ENCODE measurements at places on chromosomes 1 and 21. TPM values are rescaled to one million over a fixed set of nuclear protein-coding genes. Genes with fewer than 3 reads are reported as not detected.

DNA sequence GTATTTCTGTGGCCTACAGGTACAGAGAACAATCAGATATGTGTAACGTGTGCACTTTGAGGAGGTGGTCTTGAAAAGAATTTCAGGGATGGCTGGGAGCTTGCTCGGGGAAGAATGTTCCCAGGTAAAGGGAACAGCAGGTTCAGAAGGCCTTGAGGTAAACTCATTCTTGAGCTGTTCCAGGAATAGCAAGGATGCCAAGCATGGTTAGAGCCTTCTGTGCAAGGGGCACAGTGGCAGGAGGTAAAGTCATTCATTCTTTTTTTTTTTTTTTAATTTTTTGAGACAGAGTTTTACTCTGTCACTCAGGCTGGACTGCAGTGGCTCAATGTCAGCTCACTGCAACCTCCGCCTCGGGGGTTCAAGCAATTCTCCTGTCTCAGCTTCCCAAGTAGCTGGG is 10.0 kb downstream of the UBE4B start:
- no peak for DNase-seq

GRCh38 chr1:209391792-209392191 is 191.7 kb upstream of the CAMK1G start:
- DNase-seq = no peak

DNA sequence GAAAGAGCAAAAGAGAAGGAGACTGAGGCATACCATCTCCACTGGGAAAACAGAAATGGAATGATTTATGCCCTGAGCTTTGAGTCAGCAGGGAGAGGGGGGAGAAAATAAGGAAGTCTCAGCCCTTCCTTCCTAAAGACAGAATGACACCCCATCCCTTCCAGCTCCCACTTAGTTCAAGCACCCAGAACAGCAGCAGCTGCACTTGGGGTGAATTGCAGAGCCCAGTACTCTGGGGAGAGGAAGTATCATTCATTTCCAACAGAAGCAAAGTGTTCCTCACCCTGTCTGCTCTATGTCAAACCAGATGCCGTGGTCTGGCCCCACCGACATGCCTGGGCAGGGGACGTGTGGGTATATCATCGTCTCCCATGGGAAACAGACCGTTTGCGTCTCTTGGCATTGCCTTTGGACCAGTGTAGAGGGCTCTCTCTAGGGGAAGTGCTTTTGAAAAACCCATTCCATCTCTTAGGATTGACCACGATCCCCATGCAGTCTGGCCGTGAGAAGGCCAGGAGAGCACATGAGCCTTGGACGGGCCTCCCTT is 1.1 kb upstream of the KCNJ15 start:
- no peak for DNase-seq

DNA sequence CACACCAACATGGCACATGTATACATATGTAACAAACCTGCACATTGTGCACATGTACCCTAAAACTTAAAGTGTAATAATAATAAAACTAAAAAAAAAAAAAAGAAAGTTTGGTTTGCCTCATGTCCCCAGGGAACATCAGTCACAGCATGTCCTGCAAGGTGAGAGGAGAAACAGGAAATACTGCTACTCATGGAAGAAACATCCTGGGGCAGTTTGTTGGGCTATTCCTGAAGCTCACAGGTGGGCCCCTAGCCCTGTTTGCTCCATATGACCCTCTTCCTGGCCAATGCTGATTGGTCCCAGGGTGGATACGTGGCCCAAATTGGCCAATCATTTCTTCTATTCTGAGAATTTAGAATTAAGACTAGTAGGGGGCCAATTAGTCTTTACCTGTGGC is 103.4 kb upstream of the ADAR start:
- no peak for DNase-seq

The TMPRSS15 gene
- not detected for total RNA-seq
